ENCODE measurements at places on chromosomes 5 and 9.

DNA sequence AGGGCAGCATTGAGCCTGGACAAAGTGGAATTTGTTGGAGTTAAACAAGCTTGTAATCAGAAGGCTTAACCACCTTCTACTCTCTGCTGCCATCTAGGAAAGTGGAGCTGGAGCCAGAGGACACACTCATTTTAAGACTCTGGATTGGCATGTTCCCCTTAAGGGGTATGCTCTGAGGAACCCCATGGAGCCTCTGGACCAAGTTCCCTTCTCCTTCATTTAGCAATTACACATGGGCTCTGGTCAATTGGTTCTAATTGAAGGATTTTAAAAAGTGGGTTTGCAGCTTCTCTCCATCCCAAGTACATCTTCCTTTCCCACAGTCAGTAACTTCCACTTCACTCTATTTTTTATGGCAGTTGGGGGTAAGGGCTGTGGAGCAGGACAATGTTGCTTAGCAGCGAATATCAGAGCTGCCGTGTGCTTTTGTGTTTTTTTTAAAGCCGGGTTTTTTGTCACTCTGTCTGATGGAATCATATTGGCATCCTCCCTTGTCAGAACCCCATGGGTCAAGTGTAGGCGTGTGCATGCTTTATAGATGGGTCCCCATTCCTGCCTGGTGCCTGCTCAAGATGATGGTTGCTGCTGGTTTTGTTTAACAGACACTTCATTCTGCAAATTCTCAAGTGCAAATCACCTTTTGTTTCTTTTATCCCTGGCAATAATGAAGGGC, 330.7 kb upstream of the ADAMTSL1 start:
- DNase-seq, result no peak

DNA sequence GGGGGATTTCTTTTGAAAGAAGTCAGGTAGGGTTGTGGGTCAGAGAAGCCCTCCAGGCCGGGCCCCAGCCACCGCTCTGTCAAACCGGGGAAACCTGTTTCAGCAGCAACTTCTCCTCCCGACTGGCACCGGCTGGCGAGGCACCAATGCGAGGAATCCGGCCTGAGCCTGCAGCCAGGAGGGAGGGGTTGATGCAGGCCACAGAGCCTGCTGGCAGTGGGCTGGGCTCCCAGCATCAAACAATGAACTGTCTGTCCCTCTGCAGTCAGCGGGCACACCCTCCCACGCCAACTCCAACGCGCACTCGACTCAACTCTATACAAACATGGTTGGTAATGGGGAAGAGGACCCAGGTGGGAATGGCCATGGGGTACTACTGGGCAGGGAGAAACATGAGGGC, 12.1 kb downstream of the PCDH1 start:
- no peak for DNase-seq

- no peak for DNase-seq
Measured at GRCh38 chr9:106795031-106795430, 67.9 kb upstream of the ZNF462 start.

GRCh38 chr9:3150074-3150473, 306.2 kb upstream of the PUM3 start:
- DNase-seq, result no peak

- DNase-seq, result no peak
Measured at GRCh38 chr5:55140908-55141665, 18.9 kb upstream of the GPX8 start.

DNA sequence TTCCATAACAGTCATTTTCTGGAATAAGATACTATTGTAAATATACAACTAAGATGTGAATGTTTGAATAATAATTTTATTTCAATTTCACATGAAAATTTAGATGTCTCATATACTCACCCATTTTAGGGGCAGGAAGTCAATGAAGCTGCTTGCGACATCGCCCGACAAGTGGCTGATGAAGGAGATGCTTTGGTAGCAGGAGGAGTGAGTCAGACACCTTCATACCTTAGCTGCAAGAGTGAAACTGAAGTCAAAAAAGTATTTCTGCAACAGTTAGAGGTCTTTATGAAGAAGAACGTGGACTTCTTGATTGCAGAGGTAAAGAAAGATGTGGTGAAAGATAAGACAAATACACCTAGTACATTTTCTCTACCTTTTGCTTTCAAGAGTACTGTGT, 8.6 kb downstream of the BHMT start:
- DNase-seq, result no peak

DNA sequence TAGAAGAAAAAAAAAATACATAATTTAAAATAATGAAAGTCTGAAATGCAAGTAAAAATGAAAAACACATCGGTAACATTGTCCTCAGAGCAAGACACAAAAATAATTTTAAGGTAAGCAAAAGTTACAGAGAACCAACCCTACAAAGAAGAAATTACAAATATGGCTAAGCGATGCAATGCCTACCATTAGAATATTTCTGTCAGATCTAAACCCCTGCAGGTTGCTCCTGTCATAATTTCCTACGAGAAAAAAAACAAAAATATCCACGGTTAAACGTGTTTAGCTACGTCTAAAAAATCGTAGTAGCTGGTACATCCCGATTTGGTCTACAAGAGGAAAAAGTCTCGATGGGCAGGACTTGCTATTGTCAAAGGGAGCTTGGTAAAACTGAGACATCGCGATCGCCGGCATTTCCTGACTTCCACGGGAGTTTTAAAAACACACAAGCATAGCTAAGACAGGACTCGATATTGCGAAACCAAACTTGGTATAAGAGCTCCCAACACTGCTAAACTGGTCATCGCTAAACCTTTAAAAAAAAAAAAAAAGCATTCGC, 1.1 kb upstream of the ANXA2R start:
- no peak for DNase-seq

DNA sequence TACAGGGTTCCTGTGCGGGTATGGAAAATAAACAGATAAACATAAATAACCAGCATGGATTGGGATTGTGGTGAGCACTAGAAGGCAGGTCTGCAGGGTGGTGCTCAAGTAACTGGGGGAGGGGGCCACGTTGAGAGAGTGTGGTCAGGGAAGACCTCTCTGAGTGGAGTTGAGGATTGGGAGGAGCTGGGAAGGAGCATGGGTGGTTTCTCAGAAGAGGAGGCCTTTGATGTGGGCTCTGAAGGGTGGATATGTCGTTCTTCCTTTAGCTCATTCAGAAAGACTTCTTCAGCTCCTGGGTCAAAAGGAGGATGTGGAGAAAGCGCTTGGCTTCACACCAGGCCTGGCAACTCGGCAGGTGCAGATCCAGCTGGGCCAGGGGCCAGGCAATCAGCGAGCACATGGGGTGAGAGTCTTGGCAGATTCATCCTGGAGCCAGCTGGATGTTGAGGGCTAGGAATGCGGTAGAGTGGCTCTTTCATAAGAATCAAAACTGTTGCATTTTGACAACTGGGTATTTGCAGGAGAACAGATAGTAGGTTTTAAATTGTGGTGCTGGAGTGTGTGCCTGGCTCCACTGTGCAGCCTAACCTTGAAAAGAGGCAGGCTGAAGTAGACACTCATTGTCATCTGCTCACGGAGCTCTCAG, 71.7 kb downstream of the PCSK5 start:
- DNase-seq, result no peak

- no peak for DNase-seq
Measured at GRCh38 chr5:143924311-143924978, 112.5 kb downstream of the HMHB1 start.

DNA sequence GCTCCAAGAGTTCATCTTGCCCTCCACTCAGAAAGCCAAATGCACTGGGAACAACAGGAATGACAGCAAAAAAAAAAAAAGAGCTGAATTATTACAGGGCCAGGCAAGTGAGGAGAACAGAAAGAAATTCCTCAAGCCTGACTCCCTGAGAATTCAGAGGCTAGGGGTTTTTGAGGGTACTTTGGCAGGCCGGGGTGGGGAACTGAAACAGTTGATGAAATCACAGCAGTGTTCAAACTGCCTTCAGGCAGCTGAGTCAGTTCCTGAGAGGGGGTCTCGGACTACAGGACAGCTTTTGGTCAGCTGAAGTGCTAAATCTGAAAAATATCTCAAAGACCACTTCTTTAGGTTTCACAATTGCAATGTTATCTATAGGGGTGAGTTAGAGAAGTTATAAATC, 419.4 kb downstream of the SEMA5A start:
- no peak for DNase-seq

GRCh38 chr5:173513521-173513991, 102.9 kb downstream of the BOD1 start:
- no peak for DNase-seq

GRCh38 chr5:69042500-69042899, 51.3 kb upstream of the SLC30A5 start:
- DNase-seq, result no peak

GRCh38 chr5:172713809-172714490, 57.0 kb downstream of the DUSP1 start:
- DNase-seq, result no peak

DNA sequence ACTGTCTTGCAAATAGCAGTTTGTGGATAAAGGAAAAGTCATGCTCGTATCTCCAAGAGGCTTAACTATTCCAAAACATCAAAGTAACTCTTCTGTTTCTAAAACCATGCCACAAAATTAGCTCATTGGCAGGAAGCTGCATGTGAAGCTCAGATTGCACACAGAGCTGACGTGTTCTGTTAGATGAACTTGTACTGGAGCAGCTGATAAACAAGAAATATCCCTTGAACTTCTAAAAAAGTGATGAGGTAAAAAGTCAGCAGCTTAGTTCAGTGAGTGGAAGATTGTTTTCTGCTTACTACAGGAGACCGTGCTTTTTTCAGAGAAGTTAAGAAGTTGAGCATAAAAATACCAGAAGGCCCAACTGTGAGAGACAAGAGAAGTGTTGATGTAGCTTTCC, 113.2 kb downstream of the SLC12A2 start:
- no peak for DNase-seq

- DNase-seq, result no peak
Measured at GRCh38 chr9:3828495-3828894, 302.7 kb upstream of the RFX3 start.

- no peak for DNase-seq
Measured at GRCh38 chr5:173310861-173311785, 17.1 kb downstream of the STC2 start.

DNA sequence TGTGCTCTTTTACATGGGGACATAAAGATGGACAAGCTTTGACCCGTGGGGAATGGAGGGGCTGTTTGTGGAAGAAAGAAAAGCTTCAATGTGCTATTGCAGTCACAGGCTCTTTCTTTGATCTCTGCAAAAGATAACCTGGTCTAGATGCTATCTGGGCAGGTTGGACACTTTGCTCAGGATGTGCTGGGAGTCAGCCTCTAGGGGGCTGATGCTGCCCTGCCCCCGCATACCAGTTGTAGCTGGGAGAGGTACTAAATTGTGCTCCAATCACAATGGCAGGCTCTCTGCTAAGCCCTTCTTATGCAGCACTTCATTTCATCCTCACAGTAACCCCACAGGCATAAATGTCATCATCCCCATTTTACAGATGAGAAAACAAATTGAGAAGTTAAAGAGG, 67.2 kb downstream of the PSD2 start:
- DNase-seq, result no peak

DNA sequence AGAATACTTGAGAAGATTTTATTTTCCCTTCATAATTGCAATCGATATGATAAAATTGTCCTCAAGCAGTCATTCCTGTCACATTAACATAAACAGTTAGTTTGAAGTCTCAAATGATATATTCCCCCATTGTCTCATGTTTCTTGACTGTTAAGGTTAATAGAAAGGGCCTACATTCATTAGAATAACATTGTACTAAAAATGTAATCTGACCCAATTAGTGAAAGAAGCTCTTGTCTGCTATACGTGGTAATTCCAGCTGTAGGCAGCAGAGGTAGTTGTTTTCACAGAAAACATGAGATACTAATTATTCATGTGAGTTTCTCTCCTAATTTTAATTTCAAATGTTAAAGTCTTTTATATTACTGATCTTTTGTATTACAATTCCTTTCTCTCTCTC, 25.9 kb upstream of the AP3B1 start:
- DNase-seq, result no peak

GRCh38 chr5:168578006-168578405, 1.2 kb downstream of the PANK3 start:
- DNase-seq, result no peak

Measured in activated naive CD4-positive, alpha-beta T cell treated with anti-CD3 and anti-CD28 coated beads, Interleukin-2, amount 50 U/mL, for 72 hours (primary cell).